ENCODE measurements at places on chromosomes 16 and 17.

DNA sequence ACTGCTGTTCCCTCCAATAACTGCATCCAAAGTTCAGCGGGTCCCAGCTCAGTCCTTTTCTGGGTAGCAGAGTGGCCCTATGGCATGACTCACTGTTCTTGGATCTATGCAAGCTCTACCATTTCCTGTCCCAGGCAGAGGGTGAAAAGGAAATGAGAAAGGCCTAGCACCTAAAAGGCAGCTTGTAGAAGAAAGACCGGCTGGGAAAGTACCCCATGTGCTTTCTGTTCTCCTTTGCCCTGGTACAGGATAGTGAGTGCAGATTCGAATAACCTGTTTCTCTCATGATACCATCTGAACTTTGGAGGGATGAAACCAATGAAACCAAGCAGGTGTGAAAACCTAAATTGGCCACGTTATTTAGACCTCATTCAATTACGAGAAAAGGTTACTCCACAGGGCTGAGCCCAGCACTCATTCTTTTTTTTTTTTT is 12.7 kb upstream of the HASPIN start:
- DNase-seq: peak; percentile 90

DNA sequence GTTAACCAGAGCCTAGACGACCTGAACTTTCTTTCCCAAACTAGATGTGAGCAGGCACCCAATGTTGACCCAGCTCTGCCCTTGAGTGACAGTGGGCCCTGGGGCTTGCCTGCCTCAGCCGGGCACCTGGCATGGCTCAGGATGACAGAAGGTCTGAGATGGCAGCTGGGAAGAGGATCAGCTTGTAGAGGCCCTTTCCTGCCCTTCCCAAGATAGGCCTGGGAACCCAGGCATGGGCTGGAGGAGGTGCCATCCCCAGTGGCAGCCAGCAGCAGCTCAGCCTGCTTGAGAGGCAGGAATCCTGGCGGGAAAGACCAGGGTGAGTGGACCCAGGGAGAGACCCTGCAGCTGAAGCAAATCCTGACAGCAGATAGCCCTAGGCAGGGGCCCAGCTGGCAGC is 59.1 kb downstream of the PIPOX start:
- DNase-seq: no peak

GRCh38 chr17:35731239-35731916 is at the start of gene RASL10B:
RASL10B (plus strand) TSS chr17:35731639; CDS start chr17:35735185, 3,546 bp downstream.
- peak; percentile 46 for DNase-seq

GRCh38 chr17:10192972-10193371 is 5.4 kb downstream of the GAS7 start:
- no peak for DNase-seq

DNA sequence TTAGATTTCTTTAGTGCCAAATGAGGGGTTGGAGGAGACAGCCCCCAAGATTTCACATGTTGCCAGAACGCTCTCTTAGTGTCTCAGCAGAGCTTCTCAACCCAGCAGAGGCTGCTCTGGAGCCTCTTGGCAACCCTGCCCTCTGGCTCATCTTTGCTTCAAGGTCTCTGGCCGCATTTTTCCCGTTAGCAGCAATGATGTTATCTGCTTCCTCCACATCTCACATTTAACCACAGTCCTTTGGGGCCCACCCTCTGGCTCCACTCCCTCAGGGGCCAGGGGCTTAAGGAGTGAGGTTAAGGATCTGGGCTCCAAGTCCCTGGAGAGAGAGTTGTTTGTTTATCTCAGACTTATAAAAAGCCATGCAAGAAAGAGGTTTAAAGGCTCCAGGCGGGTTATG is 3.3 kb upstream of the XYLT1 start:
- DNase-seq: no peak

- no peak for DNase-seq
Measured at GRCh38 chr16:89308391-89309333, 91.2 kb downstream of the ZNF778 start.

- DNase-seq: no peak
Measured at GRCh38 chr16:89268585-89268984, 51.1 kb downstream of the ZNF778 start.

DNA sequence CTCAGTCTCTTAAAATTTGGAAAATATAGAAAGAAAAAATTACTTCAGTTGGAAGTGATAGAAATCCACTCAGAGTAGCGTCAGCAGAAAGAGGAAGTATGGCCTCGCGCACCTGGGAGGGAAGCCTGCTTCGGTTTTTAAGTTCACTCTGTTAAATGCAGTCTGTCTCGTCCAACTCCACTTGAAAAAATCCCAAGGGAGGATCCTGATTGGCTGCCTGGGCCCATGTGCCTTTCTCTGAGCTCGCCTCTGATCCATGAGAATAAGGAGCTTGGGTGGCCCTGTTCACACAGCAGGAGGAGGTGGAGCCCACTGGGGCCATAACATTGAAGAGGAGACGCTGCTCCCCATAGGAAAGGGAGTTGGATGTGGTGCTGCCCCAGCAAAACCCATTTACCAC is 40.7 kb downstream of the DNAJA2 start:
- no peak for DNase-seq

- DNase-seq: no peak
Measured at GRCh38 chr16:84478172-84478947, 26.1 kb downstream of the MEAK7 start.

DNA sequence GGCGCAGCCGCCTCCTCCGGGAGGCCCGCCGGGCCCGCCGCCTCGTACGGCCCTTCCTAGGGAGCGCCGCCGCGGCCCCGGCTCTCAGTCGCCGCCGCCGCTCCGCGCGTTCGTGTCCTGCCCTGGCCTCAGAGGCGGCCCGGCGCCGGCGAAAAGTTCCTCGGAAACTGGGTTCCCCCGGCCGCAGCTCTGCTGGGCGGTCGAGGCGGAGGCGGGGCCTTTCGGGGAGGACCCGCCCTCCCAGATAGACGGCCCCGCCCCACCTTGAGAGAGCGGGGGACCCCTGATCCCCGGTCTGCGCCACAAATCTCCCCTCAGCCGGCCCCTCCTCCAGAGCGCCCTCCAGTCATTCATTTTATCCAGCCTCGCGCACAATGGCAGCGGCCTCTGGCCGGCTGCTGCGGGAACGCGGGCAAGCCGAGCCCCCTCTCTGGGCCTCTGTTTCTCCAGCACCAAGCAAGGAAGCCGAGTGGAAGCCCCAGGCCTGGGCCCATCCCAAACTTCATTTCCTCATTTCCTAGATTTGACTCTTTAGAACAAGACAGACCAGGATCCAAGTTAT is at the start of gene SREBF1:
Gene SREBF1, minus strand, starts transcription at position 169 of the 562 bp plus-strand sequence. CDS start 169 bp downstream, outside the sequence.
- peak; percentile 83 for DNase-seq

GRCh38 chr16:85308611-85309540 is 196.6 kb upstream of the CIBAR2 start:
- DNase-seq: no peak

- no peak for DNase-seq
Measured at GRCh38 chr17:17151962-17152361, 54.2 kb downstream of the PLD6 start.

GRCh38 chr17:2011411-2012371 is 13.4 kb downstream of the RTN4RL1 start:
- DNase-seq: no peak

DNA sequence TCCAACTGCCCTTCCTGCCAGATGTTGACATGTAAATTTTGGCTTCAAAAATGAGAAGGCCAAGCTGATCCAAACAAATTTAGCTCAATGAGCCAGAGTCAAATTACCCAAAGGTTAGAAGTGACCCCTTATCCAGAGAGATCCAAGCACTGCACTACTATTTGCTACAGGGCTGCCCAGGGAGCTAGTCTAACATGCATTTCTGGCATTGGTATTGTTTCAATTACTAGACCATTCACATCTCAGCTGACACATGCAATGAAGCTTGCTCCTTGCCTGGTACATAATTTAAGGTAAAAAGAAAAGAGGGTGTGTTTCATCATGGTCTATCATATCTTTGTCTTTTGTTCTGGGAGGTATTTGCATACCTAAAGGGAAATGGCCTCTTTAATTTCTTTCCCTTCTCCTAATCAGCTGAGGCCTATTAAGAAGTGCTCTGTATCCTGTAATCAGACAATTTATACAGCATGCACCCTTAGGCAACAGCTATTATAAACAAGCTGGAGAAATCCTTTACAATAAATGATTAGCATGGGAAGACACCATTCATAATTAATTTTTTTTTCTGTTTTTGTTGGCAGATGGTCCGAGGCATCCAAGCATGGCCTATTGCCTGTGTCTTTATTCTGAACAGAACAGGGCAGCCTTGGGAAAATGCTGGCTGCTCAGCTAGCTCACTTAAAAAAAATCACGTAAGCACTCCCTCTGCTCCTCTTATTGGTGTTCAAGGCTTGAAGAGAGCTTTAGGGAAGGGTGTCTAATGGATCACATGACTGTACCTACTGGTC is 161.5 kb upstream of the SALL1 start:
- no peak for DNase-seq

DNA sequence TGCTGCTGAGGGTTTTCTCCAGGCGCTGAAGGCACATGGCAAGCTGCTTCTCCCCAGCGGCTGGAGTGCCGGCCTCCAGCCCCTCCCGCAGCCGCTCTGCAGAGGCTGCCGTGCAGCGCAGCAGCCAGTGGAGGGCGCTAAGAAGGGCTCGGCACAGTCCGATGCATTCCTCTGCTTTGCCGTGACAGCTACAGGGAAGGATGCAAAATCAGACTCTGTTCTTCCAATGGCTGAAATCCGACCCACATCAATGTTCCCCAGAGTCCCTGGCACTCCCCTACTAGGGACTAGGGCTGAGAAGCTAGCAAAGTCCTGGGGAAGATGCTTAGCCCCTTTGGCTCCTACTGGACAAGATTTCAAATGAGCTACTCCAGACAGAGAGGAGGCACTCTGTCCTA is 19.0 kb downstream of the MED24 start:
- DNase-seq: no peak

DNA sequence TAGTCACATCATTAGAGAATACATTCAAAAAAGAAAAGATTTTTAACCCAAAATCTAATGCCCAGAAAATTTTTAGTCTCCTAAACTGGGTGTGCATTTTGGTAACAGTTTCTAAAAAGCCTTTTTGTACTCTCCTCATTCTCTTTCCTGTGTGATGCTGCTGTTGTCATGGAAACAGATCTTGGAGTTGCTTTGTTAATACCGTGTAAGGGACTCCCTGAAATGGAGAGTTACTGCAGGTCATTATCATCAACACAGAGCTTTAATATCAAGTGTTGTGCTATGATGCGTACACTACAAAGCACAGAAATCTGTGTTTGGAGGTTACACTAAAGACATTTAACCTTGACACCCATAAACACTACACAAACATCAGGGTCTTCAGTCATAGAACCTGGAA is 216.3 kb downstream of the PRKCA start:
- DNase-seq: no peak

- DNase-seq: no peak
Measured at GRCh38 chr17:35254107-35254773, 11.4 kb downstream of the SLFN5 start.

DNA sequence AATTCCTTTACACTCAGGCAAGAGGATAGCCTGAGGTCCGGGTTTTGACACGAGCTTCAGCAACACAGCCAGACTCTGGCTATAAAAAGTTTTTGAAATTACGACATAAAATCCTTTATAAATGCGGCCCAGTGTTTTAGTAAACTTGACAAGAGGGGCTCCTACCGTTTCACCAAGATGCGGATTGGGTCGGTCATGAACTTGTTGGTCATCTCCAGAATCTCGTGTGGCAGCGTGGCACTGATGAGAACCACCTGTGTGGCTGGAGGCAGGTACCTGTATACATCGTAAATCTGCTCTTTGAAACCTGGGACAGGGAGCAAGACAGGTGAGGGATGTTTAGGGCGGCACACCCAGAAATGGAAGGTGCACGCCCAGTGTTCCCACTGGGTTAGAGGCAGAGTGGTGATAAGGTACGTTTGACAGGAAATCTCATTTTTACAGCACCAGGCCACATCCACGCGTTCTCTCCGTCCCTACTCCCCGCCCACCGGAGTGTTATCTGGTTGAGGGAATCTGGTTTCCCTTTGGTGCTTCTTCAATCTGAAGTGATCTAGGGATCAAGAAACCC is 8.0 kb downstream of the EIF4A3 start:
- no peak for DNase-seq

GRCh38 chr16:73432850-73433730 is 385.2 kb upstream of the ZFHX3 start:
- no peak for DNase-seq

Data from stimulated activated naive CD8-positive, alpha-beta T cell treated with anti-CD3 and anti-CD28 coated beads, Interleukin-15, amount 100 ng/mL, for 72 hours (primary cell).